ENCODE measurements at places on chromosomes 7 and 10.

DNA sequence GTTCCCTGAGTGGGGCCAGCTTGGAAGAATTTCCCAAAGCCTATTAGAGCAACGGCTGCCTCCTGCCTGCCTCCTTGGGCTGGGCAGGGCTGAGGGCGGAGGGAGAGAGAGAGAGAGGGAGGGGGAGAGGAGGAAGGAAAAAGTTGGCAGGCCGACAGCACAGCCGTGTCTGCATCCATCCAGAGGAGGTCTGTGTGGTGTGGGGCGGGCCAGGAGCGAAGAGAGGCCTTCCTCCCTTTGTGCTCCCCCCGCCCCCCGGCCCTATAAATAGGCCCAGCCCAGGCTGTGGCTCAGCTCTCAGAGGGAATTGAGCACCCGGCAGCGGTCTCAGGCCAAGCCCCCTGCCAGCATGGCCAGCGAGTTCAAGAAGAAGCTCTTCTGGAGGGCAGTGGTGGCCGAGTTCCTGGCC, at the start of gene AQP1:
Gene AQP1, plus strand, starts transcription at position 293 of the 409 bp plus-strand sequence. Its CDS starts 57 bp downstream, at position 350.
- no peak for DNase-seq

GRCh38 chr10:76651154-76651553, 986.5 kb downstream of the KCNMA1 start:
- no peak for DNase-seq

DNA sequence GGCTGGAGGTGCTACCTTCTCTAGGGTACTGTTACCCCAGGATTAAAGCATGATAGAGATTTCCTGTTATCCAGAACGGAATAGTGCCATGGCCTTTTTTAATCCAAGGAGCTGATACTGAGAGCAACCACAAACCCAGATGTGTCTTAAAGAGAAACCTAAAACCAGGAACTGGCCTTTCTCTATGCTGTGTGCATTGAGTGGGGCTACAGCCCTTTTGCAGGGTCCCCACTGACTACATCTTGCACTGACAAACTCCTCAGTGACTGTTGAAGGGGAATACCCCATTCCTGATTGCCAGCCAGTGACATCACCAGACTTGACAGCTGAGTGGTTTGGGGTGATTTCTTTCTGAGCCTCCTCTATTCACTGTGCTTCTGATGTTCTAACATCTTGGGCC, 81.9 kb upstream of the CAPZA2 start:
- DNase-seq: no peak

DNA sequence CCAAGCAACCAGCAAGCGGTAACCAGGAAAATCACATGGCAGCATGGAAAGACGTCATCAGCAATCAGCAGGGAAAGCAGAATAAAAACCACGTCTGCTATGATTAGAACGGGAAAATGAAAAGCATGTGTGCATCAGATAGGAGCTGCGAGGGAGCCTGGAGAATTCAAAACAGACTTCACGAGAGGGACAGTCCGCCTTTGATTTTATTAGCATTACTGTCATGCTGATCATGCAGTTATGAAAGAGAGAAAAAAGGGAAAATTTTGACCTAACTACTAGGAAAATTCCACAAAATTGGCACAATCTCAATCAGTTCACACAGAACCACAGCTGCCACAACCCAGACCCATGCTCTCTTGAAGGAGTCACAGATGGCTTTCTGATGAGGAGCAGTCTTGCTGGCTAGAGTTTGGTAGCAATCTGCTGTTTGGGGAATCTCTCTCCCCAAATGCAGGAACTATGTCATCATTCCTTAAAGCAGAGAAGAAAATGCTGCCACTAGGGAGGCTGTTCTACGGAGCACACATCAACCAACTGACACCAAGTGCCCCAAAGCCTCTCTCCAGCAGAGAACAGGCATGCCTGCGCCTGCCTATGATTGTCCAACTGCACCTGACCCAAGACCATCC, 295.9 kb downstream of the TNS3 start:
- no peak for DNase-seq

- DNase-seq: no peak
Observed at GRCh38 chr10:73997461-73997786, 492 bp upstream of the VCL start.
